ENCODE measurements at places on chromosomes 1 and 21. TPM values are rescaled to one million over a fixed set of nuclear protein-coding genes. Genes with fewer than 3 reads are reported as not detected.

DNA sequence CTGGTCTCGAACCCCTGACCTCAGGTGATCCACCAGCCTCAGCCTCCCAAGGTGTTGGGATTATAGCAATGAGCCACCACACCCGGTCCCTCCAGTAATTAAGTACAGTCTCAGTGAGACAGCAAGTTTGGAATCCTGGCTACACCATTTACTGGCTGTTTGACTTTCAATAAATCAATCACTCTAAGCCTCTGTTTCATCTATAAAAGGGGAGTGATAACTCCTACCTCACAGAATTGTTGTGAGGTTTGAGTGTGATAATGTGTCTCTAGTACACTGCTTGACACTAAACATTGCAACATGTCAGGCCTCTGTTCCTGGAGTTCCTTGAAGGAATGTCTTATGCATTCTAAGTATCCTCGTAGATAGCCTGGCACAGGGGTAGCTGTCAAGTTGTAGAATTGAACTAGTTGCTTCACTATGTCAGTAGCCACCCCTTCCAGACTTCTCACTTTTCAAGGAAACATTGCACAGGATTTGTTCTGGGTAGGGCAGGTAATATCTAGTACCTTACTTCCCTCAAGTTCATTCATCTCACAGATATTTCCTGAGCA, 12.4 kb downstream of the ENTREP3 start:
- peak overlapping the region; percentile 77 for H3K4me3 ChIP-seq
- H3K27me3 ChIP-seq = peaks cover 2% of the 10 kb centered on the region
- peaks cover 32% of the 10 kb centered on the region for H3K4me1 ChIP-seq
- H3K27ac ChIP-seq = peak overlapping the region; percentile 83
- H3K36me3 ChIP-seq = peaks cover 25% of the 10 kb centered on the region
- DNase-seq = no peak

GRCh38 chr1:172429331-172430127, 9.0 kb downstream of the C1orf105 start:
- H3K4me1 ChIP-seq = peaks cover 23% of the 10 kb centered on the region
- no peak overlapping the region for H3K4me3 ChIP-seq
- no peak for DNase-seq
- no peaks in the 10 kb centered on the region for H3K36me3 ChIP-seq

DNA sequence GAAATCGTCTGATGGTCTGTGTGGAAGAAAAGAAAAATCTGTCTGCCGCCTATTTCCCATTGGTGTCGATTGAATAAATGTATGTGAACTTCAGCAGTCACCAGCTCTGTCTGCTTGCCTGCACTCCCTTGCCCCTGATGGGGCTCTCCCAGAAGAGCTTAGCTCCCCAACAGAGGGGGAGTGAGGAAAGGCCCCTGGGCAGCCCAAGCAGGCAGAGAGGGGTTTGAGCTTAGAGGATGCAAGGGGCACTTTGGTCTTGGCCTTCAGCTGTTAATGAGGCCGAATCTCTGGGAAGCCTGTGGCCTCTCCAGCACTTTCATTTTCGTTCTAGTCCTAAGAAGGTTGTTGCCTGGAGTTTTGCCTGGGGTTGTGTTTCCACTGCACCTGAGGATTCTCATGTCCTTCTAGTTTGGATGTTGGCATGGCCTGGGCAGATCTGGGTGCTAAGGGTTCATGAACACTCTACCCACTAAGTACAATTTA, 2.8 kb downstream of the FOXD2 start:
- peaks cover 20% of the 10 kb centered on the region for H3K4me1 ChIP-seq
- DNase-seq = no peak
- peaks cover 14% of the 10 kb centered on the region for H3K27me3 ChIP-seq
- H3K4me3 ChIP-seq = no peak overlapping the region
- H3K36me3 ChIP-seq = peaks cover 5% of the 10 kb centered on the region
- no peak overlapping the region for H3K27ac ChIP-seq

C8A gene
- not detected for total RNA-seq

CAMSAP2 gene
- 0.52 TPM for total RNA-seq

ERRFI1 gene
- 3.8 TPM for total RNA-seq

NCF2 gene
- total RNA-seq = 2.6 TPM
